Stimulated activated CD4-positive, alpha-beta T cell treated with anti-CD3 and anti-CD28 coated beads, Interleukin-4, amount 100 ng/mL, for 48 hours (primary cell): ENCODE measurements at places on chromosomes 12 and 14.

GRCh38 chr14:106776395-106776983, 1250.1 kb downstream of the TMEM121 start:
- no peak for DNase-seq

GRCh38 chr14:53103636-53104340, 49.3 kb downstream of the DDHD1 start:
- DNase-seq: no peak

DNA sequence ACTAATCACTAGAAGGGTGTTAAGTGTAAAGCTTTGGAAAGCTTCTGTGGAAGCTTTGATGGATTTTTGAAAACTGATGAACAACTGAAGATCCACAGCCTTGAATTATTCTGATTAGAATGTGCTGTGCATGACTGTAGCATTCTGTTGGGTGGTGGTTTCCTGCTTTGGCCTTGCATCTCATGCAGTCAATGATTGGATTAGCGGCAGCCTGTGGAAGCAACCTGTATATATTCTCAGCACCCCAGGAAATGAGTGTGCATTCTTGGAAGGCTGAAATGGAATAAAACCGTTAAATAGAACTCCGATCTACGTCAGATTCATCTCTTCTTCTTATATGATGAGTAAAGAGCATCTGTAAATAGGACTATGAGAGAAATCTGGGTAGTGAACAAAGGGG, 120.2 kb downstream of the SLC16A7 start:
- DNase-seq: no peak

DNA sequence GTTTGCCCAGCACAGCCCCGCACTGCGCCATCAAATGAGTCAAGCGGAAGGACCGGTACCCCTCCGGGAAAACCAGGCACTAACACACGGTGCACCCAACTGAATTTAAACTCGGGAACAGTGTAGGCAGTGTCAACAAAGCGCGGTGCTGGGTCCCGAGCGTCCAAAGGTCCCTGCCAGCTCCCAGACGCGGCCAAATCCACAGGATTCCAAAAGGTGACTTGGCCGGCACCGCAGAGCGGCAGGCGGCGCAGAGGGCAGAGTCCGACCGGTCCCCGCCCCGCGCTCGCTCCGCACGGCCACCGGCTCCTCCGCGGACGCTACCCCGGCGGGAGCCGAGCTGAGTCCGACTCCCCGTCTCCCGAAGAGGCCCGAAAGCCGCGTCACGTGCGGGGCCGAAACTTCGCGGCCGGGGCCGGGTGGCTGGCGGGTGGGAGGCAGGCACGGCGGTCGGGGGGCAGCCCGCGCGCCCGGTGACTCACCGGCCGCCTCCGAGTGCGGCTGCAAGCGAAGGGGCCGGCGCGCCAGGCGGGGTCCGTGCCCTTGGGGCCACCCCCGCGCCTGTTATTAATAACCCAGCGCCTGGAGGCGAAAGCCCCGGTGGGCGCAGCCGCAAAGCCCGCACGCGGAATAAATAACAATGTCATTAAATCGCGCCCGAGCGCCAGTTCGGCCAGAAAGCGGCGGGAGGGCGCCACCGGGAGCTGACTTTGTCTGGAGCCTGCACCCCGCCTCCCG, 863 bp downstream of the DENND5B start:
- DNase-seq: peak; percentile 6

DNA sequence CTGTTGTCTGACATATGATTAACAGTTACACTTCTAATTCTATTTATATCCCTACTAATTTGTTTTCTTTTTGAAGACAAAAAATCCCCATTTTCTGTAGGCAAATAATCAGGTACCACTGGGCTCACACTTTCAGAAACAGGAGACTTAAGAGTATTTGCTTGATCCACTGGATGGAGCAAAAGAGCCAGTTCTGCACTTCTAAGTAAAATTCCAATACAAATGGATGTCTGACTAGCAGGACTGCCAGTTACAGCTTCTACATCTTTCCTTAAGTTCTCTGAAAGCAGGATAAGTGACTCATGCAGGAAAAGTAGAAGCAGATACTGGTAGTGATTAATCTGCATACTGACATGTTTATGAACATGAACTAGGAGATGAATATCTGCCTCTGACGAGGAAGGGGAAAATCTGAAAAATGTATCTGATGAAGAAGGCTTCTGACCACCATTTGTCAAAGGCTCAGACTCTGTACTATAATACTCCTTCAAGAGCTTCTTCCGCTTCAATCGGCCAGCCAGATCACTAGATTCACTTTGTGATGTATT, 73.8 kb upstream of the ANKS1B start:
- no peak for DNase-seq

GRCh38 chr14:92589213-92589852, 75.8 kb downstream of the RIN3 start:
- no peak for DNase-seq

DNA sequence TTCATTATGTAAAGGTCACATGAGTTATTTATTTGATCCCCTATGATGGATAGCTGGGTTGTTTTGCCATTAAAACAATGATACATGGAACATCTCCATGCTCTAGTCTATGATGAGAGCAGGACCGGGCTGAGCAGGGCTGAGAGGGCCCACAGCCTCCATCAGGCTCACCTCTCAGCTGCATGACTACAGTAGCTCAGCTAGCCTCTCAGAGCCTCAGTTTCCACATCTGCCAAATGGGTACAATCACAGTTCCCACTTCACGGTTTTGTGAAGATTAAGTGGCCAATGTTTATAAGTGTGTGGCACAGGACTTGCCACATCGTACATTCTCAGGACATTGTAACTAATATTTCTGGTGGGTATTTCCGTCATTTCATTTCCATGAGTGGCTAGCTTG, 19.9 kb upstream of the MYL2 start:
- no peak for DNase-seq

- DNase-seq: peak; percentile 74
Observed at GRCh38 chr12:32106517-32107358, at the start of gene BICD1. Gene BICD1, plus strand, starts transcription at chr12:32106847. Its CDS starts 485 bp downstream, at chr12:32107332.

DNA sequence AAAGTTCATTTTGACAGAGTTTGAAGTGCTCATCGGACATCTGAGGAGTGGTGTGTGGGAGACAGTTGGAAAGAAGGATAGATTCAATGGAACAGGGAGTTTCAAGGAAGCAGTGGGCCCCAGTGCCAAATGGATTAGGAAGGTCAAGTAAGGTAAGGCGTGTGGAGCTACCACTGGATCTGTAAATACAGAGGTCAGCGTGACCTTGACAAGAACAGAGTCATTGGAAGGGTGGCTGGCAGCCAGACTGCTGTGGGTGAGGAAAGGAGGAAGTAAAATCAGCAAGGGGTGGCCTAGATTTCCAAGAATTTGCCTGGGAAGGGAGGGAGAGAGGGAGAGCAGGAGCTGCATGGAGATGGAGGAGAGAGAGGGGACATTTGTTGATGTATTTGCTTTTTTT, 68.2 kb upstream of the IGF1 start:
- DNase-seq: no peak

DNA sequence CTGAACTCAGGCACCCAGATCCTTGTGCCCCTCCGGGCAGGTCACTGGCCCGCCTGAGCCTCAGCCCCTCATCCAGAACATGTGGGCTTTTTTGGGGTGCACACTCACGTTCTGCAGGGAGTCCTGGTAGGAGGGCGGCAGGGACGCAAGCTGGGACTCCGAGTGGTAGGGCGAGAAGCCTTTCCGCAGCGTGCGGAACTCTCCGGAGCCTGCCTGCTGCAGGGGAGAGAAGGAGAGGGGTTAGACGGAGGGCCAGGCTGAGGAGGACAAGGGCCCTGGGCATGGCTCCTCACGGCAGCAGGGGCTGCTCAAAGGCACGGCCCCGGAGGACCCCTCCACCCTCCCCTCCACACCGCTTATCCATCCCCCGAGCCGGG, 40.8 kb downstream of the CCNK start:
- DNase-seq: no peak

- no peak for DNase-seq
Observed at GRCh38 chr12:14416658-14417057, 51.2 kb downstream of the ATF7IP start.

GRCh38 chr12:34391771-34392581, 369.7 kb downstream of the ALG10 start:
- DNase-seq: no peak

DNA sequence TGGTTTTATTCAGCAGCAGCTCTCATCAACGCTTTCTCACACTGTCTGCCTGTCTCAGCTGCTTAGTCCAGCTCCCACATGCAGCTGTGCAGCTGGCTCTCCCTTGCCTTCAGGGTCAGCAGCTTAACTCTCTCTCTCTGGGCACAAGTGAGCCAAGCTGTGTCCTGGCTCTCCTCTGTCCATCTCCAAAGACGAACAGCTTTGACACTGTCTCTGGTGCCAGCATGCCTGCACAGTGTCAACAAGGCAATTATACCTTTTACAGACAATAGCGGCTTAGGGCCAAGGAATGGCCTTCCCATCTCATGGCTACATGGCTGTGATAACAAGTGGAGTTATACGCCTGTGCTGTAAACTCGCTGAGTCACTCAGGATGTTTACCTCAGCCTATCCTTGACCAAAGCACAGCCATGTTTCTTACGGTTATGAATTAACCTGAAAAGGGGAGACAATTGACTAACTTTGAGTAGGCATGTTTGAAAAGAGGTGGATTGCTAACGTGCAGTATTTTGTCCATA, 38.4 kb upstream of the MANSC4 start:
- no peak for DNase-seq

- DNase-seq: no peak
Observed at GRCh38 chr14:80784820-80785219, 156.7 kb downstream of the CEP128 start.

DNA sequence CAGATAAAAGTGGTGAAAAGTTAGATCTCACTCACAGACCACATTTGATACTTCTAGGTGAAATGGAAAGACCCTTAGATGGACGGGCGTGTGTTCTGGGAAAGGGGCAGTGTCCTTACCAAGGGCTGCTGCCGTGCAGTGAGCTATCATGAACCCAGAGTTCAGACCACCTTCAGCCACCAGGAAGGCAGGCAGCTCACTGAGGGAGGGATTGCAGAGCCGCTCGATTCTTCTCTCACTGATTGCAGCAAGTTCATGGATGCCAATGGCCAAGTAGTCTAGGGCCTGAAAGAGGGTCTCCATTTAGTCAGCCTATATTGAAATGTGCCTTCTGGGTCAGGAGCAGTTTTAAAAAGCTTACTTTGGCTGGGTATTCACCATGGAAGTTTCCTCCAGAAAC, 15.7 kb downstream of the HAL start:
- no peak for DNase-seq

- DNase-seq: no peak
Observed at GRCh38 chr12:105995961-105996431, 142.8 kb downstream of the NUAK1 start.

DNA sequence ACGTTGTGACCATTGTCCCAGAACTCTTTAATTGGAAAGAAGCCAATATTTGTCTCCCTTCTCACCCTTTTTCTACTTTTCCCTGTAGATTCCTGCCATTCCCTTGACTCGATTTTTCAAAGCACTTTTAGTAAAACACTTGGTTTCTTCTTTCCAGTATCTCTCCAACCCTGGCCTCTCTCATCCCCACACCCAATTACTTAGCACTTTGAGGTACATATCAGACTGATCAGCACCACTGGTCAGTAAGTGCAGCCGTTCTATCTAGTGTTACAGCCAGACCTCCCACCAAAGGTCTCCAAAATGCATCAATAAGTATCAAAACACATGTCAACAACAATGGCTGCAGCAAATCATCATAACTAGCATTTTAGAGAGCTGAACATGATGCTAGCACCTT, 141.9 kb downstream of the BTG1 start:
- no peak for DNase-seq

GRCh38 chr14:95046711-95047681, 110.3 kb downstream of the DICER1 start:
- DNase-seq: no peak

DNA sequence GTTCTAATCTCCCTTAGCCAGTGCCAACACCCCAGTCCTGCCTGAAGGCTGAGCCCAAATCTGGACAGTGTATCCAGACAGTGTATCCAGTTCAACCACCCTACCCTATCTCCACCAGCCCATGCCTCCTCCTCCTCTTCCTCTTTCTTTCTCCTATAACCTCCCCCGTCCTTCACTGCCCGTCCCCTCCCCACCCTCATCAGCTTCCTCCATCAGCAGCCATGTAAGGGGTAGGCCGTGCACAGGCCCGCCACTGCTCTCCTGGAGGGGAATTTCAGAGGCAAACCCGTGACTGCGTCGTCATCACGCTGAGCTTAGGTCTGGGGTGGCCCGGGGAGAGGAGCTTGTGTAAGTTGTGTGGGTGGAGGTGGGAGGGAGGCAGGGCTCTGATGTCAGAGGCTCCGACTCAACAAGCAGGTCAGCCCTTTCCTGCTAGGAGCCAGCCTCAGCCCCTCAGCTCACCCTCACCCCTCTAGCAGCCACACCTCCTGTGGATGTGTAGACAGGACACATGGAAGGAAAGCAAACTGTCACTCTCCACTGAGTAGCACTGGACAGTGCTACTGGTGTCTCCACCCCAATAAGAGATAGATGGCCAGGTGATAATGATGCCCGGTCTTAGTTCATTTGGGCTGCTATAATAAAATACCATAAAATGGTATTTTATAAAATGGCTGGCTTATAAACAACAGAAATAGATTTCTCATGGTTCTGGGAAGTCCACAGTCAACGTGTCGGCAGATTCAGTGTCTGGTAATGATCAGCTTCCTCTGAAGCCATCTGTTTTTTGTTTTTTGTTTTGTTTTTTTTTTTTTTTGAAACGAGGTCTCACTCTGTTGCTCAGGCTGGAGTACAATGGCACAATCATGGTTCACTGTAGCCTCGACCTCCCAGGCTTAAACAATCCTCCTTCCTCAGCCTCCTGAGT, 50.5 kb downstream of the IRF2BPL start:
- DNase-seq: peak; percentile 83

DNA sequence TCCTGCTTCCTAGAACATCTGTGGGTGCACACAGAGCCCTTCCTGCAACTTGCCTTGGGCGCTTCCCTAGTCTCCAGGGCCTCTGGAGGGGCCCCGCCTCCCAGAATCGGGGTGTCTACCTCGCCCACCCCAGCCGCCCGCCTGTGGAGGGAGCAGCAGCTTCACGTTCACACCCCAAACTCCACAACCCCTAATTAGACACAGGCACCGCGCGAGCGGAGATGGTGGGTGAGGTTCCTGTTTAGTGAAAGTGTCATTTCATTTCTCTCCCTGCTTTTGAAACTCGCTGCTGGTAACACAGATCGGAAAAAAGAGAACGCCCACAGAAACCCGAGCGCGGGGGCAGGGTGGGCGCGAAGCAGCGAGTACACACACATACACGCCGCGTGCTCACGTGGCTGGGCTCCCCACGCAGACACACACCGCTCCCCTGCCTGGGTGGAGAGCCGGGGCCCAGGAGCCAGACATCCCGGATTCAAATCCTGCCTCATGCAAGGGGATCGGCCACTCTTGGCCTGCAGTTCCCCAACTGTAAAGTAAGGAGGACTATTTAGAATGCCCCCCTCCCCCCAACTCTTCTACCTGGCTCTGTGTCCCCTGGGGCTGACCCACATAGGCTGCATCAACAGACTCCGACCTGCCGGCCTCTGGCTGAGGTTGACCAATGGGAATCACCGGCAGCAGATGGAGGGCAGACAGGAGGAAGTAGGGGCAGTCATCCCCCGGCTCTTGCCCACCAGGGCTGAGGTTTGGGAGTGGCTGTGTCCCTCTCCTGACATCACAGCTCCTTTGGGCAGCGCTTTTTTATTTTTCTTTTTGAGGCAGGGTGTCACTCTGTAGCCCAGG, 79.2 kb upstream of the NCOR2 start:
- DNase-seq: peak; percentile 32
